ENCODE measurements at places on chromosomes 6 and 20.

GRCh38 chr20:62846166-62846890, 15.3 kb downstream of the TCFL5 start:
- DNase-seq = no peak

DNA sequence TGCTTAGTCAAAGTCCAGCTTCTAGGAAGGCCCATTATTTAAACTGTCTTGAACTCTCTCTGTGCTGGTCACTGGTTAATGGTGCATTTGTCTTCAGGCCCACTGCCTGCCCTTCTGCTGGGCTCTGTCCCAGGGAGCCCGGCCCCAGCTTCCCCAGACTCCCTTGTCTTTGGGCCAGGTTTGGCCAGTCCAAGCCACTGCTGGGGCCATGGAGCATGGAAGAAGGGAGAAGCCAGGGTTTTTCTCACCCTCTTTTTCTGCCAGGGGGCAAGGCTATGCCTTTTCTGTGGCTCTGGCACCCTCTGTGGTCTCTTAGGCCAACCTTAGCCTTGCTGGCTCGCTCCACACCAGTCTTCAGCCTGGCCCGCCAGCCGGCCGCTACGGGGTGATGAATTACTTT, 390.0 kb upstream of the SULF2 start:
- no peak for DNase-seq

- no peak for DNase-seq
These were observed 606.5 kb downstream of the HACE1 start for GRCh38 chr6:104253236-104253635.

GRCh38 chr6:27872642-27873020, 39.6 kb downstream of the OR2B2 start:
- DNase-seq = no peak

DNA sequence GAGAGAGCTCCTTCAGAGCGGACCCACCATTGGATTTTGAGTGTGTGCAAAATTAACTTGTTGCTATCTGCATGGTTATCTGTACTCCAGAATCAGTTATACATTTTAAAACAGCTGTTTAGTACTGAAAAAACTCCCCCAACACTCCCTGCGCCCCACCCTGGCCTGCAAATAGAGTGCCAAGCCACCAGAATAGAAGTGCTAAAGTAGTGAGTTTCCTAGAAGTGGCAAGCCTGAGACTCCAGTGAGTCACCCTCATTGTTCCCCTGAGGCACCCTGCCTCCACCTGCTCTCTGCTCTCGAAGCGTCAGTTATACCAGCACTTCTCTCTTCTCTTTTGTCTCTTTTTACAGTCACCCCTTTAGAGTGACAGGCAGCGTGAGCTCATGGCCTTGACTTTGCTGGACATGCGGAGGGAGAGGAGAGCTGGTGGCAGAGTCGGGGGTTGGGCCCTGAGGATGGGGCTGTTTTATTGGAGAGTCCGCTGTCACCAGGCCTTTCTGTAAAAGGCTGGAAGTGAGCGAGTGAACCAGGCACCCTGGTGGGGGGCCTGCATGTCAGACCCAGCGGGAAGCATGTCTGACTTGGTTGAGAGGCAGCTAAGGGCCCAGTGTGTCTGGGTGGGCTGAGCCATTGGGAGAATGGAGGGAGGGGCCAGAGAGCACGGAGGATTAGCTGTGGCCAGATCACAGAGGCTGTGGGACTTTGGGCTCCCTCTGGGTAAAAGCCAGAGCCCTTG, 10.4 kb downstream of the IGF2R start:
- DNase-seq = no peak

GRCh38 chr6:33761922-33762629, 15.4 kb upstream of the IP6K3 start:
- DNase-seq = no peak

- peak; percentile 51 for DNase-seq
These were observed 331.8 kb downstream of the HACE1 start for GRCh38 chr6:104527761-104528415.

- DNase-seq = no peak
These were observed 25.0 kb upstream of the C6orf62 start for GRCh38 chr6:24743944-24744335.

- DNase-seq = no peak
These were observed 398.8 kb downstream of the HACE1 start for GRCh38 chr6:104460738-104461483.

GRCh38 chr20:63589261-63590217, 15.5 kb upstream of the HELZ2 start:
- no peak for DNase-seq

All from stromal cell of bone marrow (primary cell).